ENCODE measurements at places on chromosomes 16 and 17.

DNA sequence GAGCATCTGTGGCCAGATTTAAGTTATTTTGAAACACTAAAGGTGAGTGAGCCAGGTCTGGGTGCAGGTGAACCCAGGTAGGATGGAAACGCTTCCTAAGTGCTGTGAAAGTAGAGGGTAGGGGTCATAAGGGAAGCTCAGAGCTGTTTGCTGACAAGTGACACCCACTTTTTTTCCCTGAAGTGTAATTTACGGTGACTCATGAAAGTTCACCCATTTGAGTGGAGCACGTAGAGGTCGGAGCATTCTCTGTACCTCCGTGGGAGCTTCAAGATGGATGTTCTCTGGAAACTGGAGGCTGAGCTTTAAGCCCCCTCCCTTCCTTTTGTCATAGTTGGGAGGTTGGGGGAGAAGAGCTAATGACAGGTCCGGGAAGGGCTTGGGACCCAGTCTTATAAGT, 44.3 kb downstream of the MPRIP start:
- DNase-seq = no peak

DNA sequence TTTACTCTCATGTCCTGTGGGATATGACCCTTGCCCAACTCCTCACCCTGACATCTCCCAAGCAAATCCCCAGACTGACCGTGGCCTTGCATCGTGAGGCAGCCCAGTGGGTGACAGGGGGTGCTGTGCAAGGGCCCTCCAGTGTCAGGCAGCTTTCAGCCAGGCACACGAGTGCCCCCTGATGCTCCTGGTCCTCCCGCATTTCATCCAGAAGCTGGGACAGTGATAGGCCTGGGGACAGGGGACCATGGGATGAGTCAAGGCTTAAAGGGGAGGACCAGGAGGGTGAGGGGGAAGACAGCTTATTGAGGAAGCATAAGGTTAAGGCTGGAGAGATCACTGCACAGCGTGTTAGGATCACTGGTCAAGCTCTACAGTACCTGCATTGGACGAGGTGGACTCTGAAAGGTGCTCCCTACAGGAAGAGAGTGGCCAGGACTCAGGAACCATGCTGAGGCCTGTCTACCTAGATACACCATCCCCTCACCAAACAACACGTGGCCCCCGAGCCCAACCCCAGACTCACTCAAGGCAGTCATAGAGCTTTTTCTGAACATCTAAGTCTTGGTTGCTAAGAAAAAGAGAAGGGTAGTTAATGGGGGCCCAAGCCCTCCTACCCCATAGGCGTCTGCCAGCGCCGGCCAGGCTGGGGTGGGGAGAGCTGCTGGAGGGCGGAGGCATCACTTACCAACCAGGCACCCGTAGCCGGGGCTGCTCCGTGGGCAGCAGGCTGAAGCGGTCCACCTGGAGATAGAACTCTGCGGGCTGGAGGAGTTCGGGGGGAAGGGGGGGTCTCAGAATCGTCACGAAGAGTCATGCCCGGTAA, 998 bp downstream of the ACD start:
- no peak for DNase-seq

- DNase-seq = no peak
These were observed 100.3 kb upstream of the KIF2B start for GRCh38 chr17:53722407-53722806.

- DNase-seq = no peak
These were observed 3.4 kb downstream of the TRAF4 start for GRCh38 chr17:28747051-28747691.

- no peak for DNase-seq
These were observed 28.8 kb downstream of the MGAT5B start for GRCh38 chr17:76897023-76897422.

Measured in stimulated activated CD8-positive, alpha-beta memory T cell treated with anti-CD3 and anti-CD28 coated beads, Interleukin-12 subunit alpha, Interleukin-12 subunit beta, amount 100 ng/mL, for 4 hours (primary cell).